ENCODE measurements at places on chromosomes 1 and 21.

DNA sequence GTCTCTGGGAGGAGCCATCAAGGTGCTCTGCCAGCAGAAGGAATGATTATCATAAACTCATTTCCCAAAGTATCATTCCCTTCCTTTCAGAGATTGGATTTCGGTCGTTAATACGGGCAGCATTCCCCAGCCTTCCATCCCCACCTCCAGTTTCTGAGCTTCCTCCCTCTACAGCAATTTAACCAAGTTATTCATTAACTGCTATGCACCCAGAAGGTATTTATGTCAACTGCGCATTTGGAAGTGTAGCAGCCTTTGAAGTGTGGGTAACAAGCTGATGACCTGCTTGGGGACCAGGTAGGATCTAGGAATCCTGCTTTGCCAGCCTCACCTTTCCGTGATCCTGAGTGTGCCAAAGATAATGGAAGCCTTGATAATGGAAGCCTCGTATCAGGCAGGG lies 172.4 kb upstream of the IGSF21 start:
- no peaks in the 10 kb centered on the region for H3K36me3 ChIP-seq
- DNase-seq, result no peak
- no peak overlapping the region for H3K4me3 ChIP-seq
- peaks cover 6% of the 10 kb centered on the region for H3K4me1 ChIP-seq
- H3K27ac ChIP-seq, result no peak overlapping the region
- H3K27me3 ChIP-seq, result peaks cover 16% of the 10 kb centered on the region

DNA sequence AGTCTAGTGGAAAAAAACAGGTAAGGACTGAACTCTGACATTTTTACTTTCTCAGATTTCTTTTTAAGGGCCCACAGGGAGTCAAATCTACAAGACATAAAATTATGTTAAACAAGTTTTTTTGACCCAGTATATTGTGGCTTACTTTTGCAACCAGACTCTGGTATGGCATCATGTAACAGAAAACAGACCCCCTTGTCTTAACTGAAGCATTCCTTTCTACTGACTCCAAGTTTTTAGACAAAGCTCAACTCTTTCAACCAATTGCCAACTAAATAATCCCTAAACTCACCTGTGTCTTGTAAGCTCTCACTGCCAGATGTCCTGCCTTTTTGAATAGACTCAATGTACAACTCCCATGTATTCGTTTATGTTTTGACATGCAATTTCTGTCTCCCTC lies 64.3 kb downstream of the FASLG start:
- DNase-seq, result no peak
- H3K4me3 ChIP-seq, result no peak overlapping the region
- no peaks in the 10 kb centered on the region for H3K27me3 ChIP-seq
- H3K27ac ChIP-seq, result no peak overlapping the region
- H3K36me3 ChIP-seq, result no peaks in the 10 kb centered on the region

DNA sequence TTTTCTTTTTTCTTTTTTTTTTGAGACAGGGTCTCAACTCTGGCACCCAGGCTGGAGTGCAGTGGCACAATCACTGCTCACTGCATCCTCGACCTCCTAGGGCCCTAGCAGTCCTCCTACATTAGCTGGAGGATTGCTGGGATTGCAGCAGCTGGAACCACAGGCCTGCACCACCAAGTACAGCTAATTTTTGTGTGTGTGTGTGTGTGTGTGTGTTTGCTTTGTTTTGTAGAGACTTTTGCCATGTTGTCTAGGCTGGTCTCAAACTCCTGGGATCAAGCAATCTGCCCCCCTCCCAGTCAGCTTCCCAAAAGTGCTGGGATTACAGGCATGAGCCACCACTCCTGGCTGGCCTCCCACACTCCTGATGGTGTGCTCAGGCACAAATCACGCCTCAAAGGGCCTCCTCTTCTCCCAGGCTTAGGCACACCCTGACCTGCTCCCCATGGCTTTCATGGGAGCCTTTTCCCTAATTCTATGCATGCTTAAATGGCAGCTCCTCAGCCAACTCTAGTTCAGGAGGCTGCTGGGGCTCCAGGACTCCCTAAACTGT lies 9.4 kb downstream of the FAM229A start:
- H3K27me3 ChIP-seq, result no peaks in the 10 kb centered on the region
- peaks cover 42% of the 10 kb centered on the region for H3K4me1 ChIP-seq
- no peaks in the 10 kb centered on the region for H3K36me3 ChIP-seq
- peak overlapping the region; percentile 66 for H3K4me3 ChIP-seq

DNA sequence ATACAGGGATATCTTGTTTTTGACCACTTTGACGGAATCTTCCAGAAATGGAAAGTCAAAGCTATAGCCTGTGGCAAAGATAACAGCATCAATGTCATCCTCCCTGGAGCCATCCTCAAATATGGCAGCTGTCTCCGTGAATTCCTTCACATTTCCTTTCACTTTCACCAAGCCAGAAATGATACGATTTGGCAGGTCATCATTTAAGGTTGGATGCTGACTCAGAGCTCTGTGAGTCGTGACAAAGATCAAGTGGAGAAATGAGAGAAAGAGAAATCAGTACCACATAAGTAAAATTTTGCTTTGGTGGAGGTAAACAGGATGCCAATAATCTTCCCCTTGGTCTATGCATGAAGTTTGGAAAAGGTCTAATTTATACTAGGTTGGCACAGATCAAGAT lies 23.9 kb downstream of the FMO5 start:
- DNase-seq, result no peak
- no peaks in the 10 kb centered on the region for H3K27me3 ChIP-seq
- no peak overlapping the region for H3K27ac ChIP-seq
- H3K4me1 ChIP-seq, result no peaks in the 10 kb centered on the region
- H3K36me3 ChIP-seq, result no peaks in the 10 kb centered on the region

DNA sequence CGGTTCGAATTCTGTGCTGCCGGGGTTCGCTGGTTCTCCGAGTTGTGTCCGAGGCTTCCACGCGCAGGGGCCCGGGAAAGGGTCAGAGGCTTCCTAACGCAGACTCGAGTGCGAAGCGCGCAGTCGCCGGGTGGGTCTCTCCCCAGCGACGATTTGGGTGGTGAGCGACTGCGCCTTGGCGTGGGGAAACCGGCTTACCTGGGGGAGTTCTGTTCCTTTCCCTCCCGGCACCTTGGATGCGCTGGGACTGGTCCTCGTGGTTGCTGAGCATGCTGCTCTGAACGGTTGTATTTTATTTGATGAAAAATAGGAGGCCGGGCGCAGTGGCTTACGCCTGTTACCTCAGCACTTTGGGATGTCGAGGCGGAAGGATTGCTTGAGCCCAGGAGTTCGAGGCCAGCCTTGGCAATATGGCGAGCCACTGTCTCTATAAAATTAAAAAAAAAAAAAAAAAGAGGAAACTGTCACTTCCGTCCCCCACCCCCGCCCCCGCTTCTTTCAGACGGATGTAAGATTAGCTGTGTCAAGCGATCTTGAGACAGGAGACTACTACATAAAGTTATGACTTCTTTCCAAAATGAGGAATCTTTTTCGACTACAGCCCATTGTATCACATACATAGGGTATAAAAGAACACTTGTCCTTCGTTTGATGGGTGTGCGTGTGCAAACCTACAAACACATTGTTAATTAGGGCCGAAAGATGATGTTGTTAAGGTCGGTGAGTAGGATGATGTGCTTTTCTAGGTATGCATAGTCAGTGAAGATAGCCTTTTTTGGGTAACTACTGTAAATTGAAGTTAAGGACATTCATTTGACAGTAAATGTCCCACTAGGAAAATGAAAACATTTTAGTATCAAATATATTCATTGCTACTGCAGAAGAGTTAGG lies at the start of gene CCDC18:
TSS of gene CCDC18 (plus strand) at position 2 of the 891 bp plus-strand sequence. CDS start 2,638 bp downstream, outside the sequence.
- no peaks in the 10 kb centered on the region for H3K36me3 ChIP-seq
- peak within 1 kb of the TSS; percentile 96 for H3K27ac ChIP-seq
- no peaks in the 10 kb centered on the region for H3K27me3 ChIP-seq
- H3K4me1 ChIP-seq, result peaks cover 32% of the 10 kb centered on the region
